NAMALWA (cell line): ENCODE measurements at places on chromosomes 6 and 20.

DNA sequence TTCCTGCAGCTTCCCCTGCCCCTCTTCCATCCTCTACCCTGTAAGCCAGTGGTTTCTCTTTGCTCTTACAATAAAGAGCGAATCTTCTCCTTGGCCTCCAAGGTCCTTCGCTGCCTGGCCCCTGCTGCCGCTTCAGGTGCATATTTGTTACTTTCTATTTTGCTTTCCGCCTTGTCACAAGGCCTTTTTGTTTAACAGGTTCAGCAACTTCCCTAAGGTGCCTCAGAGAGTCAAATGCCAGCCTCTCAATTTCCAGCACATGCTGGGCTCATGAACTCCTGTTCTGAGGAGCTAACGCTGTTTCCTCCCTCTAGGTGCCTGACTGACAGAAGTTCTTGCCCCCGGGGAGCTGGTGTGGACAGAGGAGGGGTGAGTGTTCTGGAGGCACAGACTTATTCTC lies 42.4 kb upstream of the EPB41L1 start:
- no peak for DNase-seq

- DNase-seq, result peak; percentile 87
Observed at GRCh38 chr6:130885392-130886192, 58.4 kb downstream of the SMLR1 start.

- no peak for DNase-seq
Observed at GRCh38 chr20:45257711-45258110, 3.3 kb upstream of the SLPI start.

- no peak for DNase-seq
Observed at GRCh38 chr6:45378334-45378926, 696 bp upstream of the SUPT3H start.

GRCh38 chr6:167444602-167445346 lies 119.9 kb downstream of the TTLL2 start:
- DNase-seq, result no peak

DNA sequence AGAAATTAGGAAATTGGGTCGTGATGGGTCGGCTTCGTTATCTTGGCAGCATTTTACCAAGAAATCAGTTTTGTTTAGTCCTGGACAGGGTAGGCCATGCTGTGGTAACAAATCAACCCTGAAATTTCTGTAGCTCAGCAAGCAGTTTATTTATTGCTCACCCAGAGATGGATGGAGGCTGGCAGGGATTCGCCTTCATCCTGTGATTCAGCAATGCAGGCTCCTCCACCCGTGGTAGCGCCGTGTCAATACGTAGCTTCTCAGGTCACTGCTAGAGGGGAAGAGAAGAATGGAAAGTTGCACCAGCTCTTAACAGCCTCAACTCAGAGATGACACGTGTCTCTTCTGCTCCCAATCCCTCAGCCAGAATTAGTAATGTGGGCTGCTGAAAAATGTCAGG lies 157.0 kb upstream of the SGK1 start:
- DNase-seq, result no peak

DNA sequence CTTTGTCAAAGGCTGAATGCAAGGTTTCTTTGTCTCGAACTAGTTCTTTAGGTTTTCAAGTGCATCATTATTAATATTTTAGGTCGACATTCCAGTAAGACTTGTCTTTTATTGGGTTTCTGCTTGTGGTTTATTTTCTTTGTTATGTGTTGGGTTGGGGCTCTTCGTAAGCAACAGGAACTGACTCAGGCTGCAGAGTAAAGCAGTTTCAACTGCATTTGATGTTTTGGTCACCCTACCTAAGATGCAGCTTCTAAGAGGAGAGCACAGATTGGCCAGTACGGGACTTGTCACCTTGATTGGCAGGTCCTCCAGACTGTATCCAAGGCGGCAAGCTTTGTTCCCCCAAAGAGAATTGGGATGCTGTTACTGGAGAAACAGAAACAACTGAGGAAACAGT lies 149.5 kb upstream of the SULF2 start:
- DNase-seq, result no peak

- no peak for DNase-seq
Observed at GRCh38 chr6:684831-685636, 7.9 kb downstream of the EXOC2 start.

- no peak for DNase-seq
Observed at GRCh38 chr6:154461348-154461747, 49.1 kb downstream of the CNKSR3 start.

DNA sequence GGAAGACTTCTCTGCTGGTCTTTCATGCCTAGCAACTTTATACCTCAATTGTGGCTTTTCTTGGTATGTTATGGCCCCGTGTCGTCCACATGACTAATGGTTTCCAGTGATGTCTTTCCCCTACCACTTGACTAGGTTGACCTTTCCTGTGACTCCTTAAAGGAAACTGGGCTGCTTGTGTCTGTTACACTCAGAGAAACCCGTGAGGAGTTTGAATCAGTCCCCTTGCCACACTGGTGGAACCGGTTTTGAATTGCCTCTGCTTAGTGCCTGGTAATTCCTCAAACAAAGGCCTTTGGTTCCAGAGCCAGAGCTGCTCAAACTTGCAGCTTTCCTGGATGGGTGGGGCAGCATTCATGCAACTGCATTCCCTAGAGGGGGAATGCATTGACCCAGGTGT lies 21.9 kb downstream of the ECT2L start:
- DNase-seq, result no peak

GRCh38 chr6:30931272-30931671 lies 698 bp downstream of the SFTA2 start:
- DNase-seq, result no peak

DNA sequence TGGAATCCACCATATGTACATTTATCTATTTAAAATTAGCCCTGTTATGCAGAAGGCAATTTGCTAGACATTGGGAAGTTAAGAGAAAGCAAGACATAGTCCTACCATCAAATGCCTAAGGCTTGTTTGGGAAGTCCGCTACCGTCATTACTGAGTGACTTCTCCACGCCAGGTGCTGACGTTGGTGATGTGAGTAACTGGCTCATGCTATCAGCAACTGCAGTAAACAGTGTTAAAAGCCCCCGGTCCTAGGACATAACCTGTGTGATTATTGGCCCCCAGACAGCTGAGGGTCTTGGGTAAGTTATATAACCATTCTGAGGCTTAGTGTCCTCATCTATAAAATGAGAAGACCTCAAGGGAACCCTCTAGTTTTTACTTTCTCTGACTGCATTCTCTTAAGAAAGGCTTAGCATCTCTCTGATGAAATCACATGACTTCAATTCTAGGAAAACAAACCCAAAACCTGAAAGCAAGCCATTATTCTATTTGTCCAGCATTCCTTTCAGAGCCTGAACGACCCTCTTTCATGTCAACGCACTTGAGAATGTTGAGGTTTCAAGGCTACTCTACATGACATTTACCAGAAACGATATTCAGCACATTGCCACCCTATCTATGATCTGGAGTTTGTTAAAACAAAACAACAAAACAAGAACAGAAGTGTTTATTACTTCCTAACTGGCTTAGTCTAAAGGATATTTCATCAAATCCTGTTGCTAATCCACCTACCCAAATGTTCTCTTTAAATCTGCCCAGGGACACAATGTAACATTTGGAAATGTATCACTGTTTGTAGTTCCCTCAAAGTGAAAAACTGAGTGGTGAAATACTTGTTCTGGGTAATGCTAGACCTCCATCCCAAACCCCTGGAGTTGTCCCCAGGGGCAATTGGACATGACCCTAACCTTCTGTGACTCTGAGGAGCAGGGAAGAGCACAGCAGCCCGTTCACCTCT lies 133.8 kb downstream of the BTBD3 start:
- DNase-seq, result no peak

DNA sequence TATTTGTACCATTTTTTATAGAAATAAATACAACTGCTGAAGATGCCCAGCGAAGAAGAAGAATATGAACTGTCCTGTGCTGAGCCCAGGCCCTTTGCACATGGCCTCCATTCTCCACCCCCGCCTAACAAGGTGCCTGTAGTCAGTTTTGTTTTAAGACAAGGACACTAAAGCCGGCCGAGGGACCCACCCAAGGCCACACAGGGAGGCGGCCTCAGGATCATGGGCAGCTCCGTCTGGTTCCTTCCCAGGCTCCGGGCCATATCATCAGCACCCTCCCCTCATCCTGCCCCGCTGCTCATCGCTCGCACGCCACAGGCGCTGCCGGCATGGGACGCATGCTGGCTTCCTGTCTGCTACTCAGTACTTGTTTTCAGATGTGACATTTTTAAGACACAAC lies 21.3 kb downstream of the PSMG4 start:
- DNase-seq, result no peak

GRCh38 chr6:68139130-68139529 lies 496.0 kb upstream of the ADGRB3 start:
- DNase-seq, result no peak

- DNase-seq, result no peak
Observed at GRCh38 chr6:82870582-82871172, 195.0 kb downstream of the UBE3D start.

DNA sequence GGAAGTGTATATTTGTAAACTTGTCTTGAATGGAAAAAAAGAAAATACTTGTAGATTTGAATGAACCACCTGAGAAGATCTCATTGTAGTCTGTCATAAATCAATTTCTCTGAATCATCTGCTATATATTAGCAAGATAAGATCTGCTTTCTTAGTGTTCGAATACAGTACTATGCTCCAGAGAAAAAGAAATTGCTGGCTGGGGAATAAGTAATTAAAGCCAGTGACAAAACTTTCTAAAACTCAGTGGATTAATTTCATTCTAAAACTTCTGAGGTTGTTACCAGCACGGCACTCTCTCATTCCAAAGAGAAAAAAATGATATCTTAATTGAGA lies 22.4 kb upstream of the MROH8 start:
- DNase-seq, result no peak

DNA sequence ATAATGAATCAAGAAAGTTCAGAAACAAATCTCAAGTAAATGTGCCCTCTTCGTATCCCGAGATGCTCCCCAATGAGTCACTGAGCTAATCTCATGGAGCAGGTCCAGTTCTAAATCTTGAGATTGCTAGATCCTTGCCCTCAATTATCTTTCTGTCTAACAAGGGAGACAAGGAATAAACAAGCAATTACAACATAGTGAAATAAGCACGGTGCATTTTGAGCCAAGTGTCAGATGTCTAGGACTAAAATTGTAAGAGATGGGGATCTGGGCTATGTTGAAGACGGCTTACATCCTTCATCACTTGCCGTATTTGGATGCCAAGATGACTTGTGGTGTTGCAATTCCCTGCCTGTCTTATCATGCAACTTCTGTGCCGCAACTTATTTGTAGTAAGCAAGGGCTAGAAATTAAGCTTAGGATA lies 56.5 kb upstream of the ADGRF1 start:
- DNase-seq, result no peak

- no peak for DNase-seq
Observed at GRCh38 chr6:69935079-69935478, 68.7 kb downstream of the COL19A1 start.

GRCh38 chr6:170006071-170006899 lies 254.9 kb downstream of the ERMARD start:
- DNase-seq, result no peak

- DNase-seq, result no peak
Observed at GRCh38 chr20:34971561-34972235, 16.0 kb downstream of the MYH7B start.

- DNase-seq, result no peak
Observed at GRCh38 chr6:45686841-45687569, 309.3 kb upstream of the SUPT3H start.

GRCh38 chr6:79713701-79714322 lies 82.7 kb downstream of the SH3BGRL2 start:
- DNase-seq, result peak; percentile 73

DNA sequence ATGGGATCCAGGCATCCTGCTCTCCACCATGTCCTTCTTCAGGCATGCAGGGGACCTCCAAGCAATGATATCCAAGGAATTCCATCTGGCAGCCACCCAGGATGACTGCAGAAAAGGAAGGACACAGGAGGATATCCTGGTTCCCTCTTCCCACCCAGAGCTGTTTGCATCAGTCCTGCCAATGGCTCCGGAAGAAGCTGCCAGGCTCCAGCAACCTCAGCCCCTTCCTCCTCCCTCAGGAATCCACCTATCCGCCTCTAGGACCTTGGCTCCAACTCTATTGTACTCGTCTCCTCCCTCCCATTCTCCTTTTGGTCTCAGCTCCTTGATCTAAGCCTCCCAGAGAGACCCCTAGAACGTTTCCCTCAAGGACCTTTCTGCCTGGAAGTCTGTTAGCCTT lies 733 bp upstream of the PSORS1C2 start:
- no peak for DNase-seq

GRCh38 chr20:62217913-62218773 lies 1.9 kb downstream of the HRH3 start:
- peak; percentile 49 for DNase-seq
